ENCODE measurements at places on chromosomes 7 and 10. TPM values are rescaled to one million over a fixed set of nuclear protein-coding genes. Genes with fewer than 3 reads are reported as not detected.
A peak's percentile ranks its signal among the peaks of the same experiment; 100 is the strongest.

HHEX gene
- total RNA-seq, result not detected

CPEB3 gene
- 0.56 TPM for total RNA-seq

RAB19 gene
- not detected for total RNA-seq

ITIH5 gene
- total RNA-seq, result 0.29 TPM

GDI2 gene
- 283 TPM for total RNA-seq

DNA sequence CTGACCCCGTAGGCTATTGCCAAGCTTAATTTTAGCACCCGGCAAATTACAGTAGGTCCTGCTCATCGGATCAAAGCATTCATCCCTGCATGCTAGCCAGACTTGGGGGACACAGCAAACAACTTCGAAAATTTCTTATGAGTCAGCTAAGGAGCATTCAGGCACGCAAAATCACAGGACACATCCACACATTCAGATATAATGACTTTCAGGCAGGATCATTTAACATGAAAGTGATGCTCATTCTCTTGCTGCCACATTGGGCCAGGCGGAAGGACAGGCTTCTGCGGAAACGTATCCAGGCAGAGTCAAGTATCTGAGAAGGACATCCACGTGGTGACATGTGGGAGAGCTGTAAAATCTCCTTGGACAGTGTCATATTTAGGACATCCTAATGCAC lies 474.0 kb upstream of the NRP1 start:
- no peak for DNase-seq

GRCh38 chr10:100825325-100825875 lies 80.0 kb downstream of the PAX2 start:
- no peak for DNase-seq

DNA sequence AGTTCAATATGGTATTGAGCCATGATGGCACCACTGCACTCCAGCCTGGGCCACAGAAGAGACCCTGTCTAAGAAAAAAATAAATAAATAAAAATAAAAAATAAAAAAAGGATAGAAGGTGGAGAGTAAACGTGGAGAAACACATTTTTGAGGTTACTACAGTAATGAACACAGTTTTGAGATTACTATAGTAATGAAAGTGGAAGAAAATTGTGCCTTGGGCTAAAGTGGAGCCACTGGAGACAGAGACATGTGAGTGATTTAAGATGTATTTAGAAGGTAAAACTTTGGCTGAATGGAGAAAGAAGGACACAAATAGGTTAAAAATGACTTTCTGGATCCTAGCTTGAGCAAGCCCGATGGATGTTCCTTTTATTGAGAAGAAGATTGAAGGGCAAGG lies 76.8 kb downstream of the HGF start:
- DNase-seq, result no peak

DNA sequence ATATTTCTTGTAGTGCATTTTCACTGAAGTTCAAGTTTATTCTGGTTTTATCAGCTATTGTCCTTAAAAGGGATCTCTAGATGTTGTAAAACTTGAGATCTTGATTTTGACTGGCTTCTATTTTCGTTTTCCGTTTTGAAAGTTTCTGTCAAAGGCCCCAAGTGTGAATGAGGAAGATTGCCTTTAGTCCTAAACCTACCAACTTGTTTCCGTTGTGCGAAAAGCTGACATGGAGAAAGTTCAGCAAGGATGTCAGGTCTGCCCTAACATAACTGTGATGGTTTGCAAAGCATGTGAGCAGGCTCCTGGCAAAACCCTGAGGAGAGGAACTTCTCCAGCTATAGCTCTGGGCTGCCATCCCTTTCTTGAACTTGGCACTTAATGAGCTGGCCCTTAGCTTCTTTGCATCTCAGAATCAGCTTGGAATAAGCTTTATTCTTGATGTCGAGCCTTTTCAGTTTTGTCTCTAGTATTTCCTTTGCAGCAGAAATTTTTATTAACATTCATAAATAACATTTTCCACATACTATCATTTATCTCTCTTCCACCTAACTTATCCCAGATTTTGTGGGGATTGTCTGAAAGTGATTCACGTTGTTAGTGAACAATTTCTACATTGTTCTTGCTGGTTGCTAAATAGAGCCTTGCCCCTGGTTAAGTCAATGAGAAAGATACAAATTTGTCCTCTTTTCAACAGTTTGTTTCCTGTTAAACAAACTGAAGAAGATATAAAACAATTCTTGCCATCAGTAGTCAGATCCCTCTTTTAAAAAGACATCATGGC lies 559.4 kb downstream of the SUGCT start:
- DNase-seq, result no peak

- DNase-seq, result peak; percentile 48
These were observed 39.2 kb upstream of the GSAP start for GRCh38 chr7:77455321-77455720.
